ENCODE measurements at places on chromosomes 5 and 9. TPM values are rescaled to one million over a fixed set of nuclear protein-coding genes. Genes with fewer than 3 reads are reported as not detected.

DNA sequence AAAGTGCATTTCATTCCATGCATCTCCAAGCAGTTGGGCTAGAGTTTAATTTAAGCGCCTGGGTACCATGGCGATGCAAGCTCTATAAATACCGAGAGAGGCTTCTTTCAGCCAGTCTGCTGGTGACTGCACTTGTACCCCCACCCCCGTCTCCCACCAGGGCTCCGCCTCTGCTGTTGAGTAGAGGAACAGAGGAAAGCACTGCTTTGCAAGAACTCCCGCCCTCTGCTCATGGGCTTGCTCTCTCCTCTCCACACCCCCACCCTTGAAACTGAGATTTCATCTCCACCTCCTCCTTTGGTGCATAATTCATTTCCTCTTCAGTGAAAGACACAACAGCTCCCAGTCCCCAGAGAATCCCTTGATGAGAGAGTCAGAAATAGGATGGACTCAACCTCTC lies 5.1 kb upstream of the WWC1 start:
- no peak for DNase-seq

GRCh38 chr5:151079838-151080612 lies 809 bp downstream of the TNIP1 start:
- DNase-seq, result no peak

The GOLPH3 gene
- total RNA-seq, result 36.3 TPM

DNA sequence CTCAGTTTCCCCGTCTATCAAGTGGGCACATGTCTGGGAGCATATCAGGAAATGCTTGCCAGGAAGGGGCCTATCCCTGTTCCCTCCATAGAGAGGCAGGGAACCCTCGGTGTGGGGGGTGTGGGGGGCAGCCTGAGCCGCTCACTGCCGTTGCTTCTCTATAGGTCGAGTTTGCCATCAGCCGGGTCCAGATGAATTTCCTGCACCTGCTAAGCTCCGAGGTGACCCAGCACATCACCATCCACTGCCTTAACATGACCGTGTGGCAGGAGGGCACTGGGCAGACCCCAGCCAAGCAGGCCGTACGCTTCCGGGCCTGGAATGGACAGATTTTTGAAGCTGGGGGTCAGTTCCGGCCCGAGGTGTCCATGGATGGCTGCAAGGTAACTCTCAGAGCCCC lies 13.8 kb upstream of the ORM1 start:
- no peak for DNase-seq

GRCh38 chr5:34655354-34655991 lies 655 bp upstream of the RAI14 start:
- DNase-seq, result no peak

The CCL27 gene
- total RNA-seq, result not detected

GRCh38 chr5:14762549-14763216 lies 98.2 kb downstream of the OTULIN start:
- no peak for DNase-seq

GRCh38 chr5:31768784-31769183 lies 129.9 kb downstream of the PDZD2 start:
- no peak for DNase-seq

DNA sequence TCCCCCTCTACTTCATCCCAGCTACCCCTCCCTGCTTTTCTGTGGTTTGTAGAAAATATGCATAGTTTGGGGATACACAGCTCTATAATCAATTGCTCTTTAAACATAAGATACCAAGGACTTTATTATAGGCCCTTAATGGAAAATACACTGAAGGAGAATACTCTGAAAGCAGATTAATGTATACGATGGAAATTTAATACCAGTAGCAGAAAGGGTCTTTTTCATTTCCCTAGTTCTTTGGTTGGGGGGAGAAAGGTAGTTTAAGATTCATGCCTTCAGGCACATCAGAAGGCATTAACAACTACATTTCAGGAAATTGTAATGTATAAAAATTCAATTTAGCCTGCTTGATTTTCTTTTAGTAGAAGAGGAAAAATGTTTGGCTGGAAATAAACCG lies 452.9 kb upstream of the ZNF608 start:
- DNase-seq, result no peak
